Right ventricle myocardium superior (tissue), 1 donor: ENCODE measurements at places on chromosomes 4 and X.

GRCh38 chr4:155522201-155522600, 144.4 kb upstream of the GUCY1A1 start:
- no peak for DNase-seq

- no peak for DNase-seq
These were observed 33.5 kb upstream of the ESX1 start for GRCh38 chrX:104288269-104288668.

- DNase-seq, result no peak
These were observed 22.4 kb upstream of the SULT1B1 start for GRCh38 chr4:69782651-69783310.

GRCh38 chr4:156169861-156170260, 216.2 kb upstream of the CTSO start:
- DNase-seq, result no peak

- no peak for DNase-seq
These were observed 42.8 kb downstream of the HMX1 start for GRCh38 chr4:8828869-8829268.

- DNase-seq, result no peak
These were observed 172.4 kb downstream of the TLL1 start for GRCh38 chr4:166045457-166045856.

DNA sequence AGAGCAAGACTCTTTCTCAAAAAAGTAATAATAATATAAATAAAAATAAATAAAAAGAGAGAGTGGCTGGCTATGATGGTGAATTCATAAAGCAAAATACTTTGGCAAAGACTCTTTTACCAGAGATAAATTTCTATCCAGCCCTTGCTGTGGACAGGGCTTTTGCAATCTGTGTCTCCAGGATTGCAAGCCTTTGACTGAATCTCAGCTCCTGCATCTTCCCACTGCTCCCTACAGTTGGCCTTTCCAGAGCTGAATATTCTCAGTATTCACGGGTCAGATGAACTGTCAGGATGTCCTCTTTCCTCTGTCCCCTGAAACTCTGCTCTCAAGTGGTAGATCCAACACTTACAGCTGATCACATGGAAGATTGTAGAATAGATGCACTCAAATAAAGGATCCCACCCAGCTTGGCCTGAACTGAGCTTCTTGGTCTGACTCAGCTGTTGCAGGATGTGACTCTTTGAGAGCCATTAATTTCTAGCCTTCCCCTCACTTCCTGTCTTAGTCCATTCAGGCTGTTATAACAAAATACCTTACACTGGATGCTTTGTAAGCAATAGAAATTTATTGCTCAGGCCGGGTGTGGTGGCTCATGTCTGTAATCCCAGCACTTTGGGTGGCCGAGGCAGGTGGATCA, 123.4 kb upstream of the GUCY1A1 start:
- DNase-seq, result no peak
